WTC11 (cell line): ENCODE measurements at places on chromosomes 6 and 20.

DNA sequence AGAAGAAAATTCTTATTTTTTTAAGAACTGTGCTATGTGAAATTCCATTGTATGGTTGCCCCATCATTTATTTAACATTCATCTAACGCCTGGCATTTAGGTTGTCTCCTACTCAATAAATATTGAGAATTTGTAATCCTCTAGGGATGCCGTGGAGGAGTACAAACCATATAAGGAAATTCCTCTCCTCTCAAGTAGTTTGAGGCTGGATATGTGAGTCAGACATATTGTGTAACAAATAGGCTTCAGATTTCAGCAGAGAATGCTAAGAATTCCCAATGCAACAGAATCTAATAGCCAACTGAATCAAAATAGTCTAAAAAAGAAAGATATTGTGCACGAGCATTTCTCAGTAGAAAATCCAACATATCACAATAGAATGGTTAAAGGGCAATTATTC lies 174.7 kb downstream of the OTOR start:
- no peak for DNase-seq

GRCh38 chr20:43363506-43363905 lies 94.2 kb upstream of the SRSF6 start:
- DNase-seq, result no peak

DNA sequence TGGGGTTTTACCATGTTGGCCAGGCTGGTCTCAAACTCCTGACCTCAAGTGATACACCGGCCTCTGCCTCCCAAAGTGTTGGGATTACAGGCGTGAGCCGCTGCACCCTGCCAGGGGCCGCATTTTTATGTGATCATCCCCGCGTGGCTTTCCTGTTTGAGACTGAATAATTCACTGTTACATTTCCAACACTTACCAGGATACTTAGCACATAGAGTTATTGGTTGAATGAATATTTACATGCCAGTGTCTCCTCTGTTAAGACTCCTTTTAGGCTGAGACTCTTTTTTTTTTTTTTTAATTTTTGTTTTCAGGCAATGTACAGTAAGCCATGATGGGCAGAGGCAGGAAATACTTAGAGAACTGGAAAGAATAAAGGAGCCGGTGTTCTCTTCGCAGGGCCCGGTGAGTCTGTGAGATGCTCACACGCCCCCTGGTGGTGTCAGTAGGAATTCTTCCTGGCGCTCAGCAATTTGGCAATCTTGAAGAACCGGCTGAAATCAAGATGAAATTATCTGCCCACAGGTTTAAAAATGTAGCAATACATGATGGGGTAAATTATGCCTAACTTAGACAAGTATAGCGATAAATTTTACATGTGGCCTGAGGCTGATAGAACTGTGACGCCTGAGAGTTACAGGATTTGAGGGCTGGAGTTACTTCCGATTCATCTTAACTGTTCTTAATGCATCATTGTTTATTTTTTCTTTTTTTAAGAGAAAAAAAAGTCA lies 7.6 kb upstream of the RNF114 start:
- peak; percentile 82 for DNase-seq

DNA sequence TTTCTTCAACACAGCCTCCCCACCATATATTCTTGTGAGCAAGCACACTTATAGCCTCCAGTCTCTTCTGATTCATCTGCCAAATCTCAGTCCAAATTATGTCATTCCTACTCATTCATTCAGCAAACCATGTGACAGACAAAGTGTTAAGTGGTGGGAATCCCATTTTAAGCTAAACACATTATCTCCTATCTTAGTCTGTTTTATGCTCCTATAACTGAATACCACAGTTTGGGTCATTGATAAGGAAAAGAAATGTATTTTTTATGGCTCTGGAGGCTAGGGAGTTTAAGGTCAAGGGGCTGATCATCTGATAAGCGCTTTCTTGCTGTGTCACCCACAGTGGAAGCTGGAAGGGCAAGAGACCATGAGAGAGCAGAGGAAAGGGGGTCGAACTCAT lies 23.9 kb upstream of the SMIM13 start:
- DNase-seq, result no peak

DNA sequence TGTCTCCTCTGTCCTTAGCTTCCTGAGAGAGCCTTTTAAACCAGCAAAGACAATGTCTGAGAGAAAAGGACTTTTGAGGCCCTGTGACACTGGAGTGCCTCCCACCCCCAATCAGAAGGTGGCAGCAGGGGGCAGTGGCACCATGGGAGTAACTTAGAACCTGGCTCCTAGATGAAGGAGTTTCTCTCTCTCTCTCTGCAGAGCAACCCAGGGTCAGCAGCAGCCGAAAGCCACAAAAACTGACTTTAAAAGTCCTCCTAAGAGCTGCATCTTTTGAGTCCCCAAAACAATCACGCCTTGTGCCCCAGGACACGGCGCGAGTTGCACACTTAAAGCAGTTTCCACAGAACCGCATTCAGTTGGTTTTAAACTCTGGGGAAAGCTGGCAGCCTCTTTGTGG lies 5.3 kb upstream of the TCP11 start:
- peak; percentile 56 for DNase-seq

- DNase-seq, result no peak
Observed at GRCh38 chr6:31450751-31451150, 47.2 kb upstream of the MICB start.

- no peak for DNase-seq
Observed at GRCh38 chr6:51459958-51460357, 627.5 kb downstream of the PKHD1 start.

DNA sequence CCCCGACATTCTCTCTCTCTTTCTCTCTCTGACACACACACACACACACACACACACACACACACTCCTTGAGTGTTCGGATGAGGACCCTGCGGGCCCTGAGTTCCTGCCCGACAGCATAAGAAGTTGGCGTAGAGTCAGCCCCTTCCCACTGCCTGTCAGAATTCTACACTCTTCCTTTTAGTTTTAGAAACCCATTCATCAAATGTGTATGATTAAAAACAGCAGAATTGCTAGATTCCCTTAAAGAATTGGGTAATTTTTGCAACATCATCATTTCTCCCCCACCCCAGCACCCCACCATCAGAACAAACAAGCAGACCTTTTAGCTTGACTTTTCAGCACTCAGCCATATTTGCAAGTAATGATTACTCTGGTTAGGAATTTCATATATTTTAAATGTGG lies 322.8 kb downstream of the FARS2 start:
- DNase-seq, result no peak

- DNase-seq, result no peak
Observed at GRCh38 chr6:71822625-71823024, 63.7 kb upstream of the RIMS1 start.

DNA sequence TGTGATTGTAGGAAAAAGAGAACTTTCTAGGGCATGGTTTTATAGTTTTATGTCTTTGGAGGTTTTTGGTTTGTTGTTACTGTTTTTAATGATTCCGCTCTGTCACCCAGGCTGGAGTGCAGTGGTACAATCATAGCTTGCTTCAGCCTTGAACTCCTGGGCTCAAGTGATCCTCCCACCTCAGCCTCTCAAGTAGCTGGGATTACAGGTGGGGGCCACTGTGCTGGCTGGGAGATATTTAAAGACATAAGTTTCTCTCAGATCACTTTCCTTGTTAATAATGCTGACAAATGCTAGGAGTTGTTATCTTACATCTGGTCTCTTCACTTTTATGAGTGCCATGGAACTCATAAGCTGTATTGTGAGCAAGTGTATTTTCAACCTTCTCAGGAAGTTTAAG lies 116.3 kb downstream of the SCAF8 start:
- DNase-seq, result no peak

GRCh38 chr20:33676652-33677645 lies 2.7 kb upstream of the NECAB3 start:
- DNase-seq, result no peak

DNA sequence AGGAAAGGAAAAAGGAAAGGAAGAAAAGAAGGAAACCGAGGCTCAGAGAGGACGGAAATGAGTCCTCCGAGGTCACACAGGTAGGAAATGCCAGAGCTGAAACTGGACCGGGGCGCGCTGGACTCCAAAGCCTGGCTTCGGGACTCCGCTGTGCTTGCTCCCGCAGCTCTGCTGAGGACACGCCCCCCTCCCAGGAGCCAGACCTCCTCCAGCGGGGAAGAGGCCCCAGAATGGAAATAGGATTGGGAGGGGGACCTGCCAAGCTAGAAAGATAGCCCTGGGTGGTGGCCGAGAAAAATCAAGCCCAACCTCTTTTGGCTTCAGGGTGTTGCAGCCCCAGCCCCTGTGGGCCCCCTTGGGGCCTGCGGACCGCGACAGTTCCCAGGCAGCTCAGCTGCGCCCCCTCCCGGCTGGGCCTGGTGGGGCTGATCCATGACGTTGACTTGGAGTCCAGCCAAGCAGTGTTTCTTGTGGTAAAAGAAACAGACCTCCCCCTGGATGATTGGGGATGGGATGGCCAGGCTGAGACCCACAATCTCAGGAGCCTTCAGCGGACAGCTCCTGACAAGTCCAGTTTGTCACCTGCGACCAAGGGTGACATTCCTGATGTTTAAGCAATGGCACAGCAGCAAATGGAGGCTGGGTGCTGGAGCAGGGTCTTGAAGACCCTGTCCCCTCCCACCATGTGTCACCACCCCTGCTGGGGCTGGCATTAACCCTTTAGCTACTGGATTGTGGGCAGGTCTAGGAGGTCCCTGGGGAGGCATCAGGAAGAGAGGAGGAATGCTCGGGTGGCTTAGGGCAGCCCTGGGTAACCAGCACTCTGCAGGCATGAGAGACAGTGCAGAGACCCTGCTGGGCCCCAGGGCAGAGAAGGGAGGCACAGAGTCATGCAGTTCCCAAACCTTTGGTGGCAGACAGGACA lies 55.4 kb downstream of the RIPOR3 start:
- peak; percentile 93 for DNase-seq

GRCh38 chr6:100574836-100575235 lies 110.1 kb upstream of the SIM1 start:
- no peak for DNase-seq

- DNase-seq, result peak; percentile 13
Observed at GRCh38 chr6:68040312-68040778, 594.7 kb upstream of the ADGRB3 start.

- DNase-seq, result no peak
Observed at GRCh38 chr6:45084257-45084656, 243.9 kb upstream of the RUNX2 start.

- peak; percentile 82 for DNase-seq
Observed at GRCh38 chr20:31861385-31862156, 8.8 kb downstream of the DUSP15 start.

- DNase-seq, result no peak
Observed at GRCh38 chr20:35009665-35010328, 54.1 kb downstream of the MYH7B start.

DNA sequence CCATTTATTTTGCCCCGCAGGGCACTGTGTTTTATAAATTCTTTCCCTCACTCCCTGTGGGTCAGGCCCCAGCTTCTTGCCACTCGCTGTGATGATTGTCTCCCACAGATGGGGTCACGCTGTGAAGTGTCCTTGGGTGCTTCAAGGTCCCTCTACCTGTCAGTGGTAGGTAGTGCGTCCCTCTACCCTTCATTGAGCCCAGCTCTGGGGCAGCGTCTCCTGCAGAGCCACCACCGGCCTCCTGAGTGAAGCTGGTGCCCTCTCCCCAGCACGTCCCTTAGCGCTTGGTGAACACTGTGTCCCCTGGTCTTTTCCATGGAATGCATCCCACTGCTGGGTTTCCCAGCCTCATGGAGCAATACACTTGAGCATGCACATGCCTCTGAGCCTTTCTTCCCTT lies 108.2 kb downstream of the NRN1 start:
- peak; percentile 30 for DNase-seq

- DNase-seq, result peak; percentile 69
Observed at GRCh38 chr6:5998711-5999687, 7.7 kb downstream of the NRN1 start.

DNA sequence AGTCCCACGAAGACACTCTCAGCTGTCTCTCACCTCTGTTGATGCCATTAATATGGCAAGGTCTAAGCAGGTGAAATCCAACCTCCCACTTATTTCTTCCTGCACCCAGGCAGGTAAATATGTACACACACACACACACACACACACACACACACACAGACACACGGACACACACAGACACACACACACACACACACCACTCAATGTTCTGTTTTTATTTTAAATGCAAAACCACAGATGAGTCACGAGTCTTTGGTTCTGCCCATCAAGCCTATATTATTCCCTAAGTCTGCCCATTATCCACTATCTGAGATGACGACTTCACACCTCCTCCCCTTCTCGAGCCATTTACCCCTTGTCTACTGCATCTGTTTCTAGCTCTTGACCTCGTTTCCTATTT lies 344.7 kb downstream of the CDH26 start:
- DNase-seq, result no peak

DNA sequence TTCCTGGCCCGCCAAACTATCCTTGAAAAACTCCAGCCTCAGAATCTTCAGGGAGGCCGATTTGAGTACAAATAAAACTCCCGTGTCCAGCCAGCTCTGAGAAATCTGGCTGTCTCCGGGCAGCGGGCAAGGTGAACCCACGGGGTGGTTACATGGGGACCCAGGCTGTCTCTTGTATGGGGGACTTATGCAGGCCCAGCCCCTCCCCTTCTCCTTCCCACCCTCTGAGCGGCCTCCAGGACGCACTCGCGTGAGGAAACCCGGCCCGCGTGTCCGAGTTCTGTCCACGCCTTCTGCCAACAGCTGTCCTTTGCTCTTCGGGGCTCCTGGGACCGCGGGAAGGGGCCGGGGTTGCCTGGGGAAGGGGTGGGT lies 36.3 kb upstream of the BLCAP start:
- DNase-seq, result no peak

GRCh38 chr20:19120569-19120968 lies 91.9 kb upstream of the SLC24A3 start:
- DNase-seq, result no peak

- DNase-seq, result no peak
Observed at GRCh38 chr6:62371453-62372210, 85.6 kb upstream of the KHDRBS2 start.

DNA sequence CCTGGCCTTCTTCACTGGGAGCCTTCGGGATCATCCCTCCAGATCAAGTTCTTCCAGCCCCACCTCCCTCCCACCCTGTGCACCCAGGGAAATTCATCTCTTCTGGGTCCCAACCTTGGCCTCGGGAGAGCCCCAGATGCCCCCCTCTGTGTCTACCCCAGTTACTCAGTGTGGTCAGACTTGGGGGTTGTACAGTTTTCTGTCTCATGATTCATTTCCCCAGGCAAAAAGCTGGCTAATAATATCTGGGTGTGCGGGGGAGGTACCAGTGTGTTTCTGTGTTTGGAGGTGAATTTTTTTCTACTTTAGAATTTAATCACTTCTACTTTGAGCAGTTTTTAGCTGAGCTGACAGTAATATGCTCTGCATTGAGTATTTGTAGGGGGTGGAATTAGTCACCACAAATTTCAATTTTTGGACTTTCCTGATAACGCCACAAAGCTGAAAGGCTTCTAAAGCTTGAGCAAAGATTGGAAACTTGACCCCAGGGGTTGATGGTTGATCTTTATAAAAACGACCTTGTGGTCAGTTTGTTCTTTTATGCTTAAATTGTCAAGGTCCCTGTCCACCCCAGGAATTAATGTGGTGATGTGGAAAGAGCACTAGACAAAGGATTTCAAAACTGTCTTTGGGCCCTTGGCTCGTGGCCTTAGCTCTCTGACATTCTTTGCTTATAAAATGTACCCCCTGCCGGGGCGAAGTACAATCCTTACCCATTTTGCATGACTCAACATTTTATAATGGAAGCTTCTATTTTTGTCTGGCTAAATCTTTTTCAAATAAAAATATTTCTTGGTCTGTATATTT lies 284.7 kb upstream of the TAB2 start:
- no peak for DNase-seq
